ENCODE measurements at places on chromosomes 11 and 22. TPM values are rescaled to one million over a fixed set of nuclear protein-coding genes. Genes with fewer than 3 reads are reported as not detected.

The PANX2 gene
- not detected for total RNA-seq

GRCh38 chr22:50583294-50583861, 729 bp upstream of the CHKB start:
- H3K36me3 ChIP-seq = no peaks in the 10 kb centered on the region
- H3K27ac ChIP-seq = peak overlapping the region; percentile 75
- DNase-seq = no peak
- H3K27me3 ChIP-seq = no peaks in the 10 kb centered on the region
- peak overlapping the region; percentile 95 for H3K4me3 ChIP-seq

GRCh38 chr11:14248580-14248981, 110.4 kb downstream of the RRAS2 start:
- peak overlapping the region; percentile 85 for H3K4me3 ChIP-seq
- H3K27me3 ChIP-seq = no peaks in the 10 kb centered on the region
- no peak for DNase-seq
- no peaks in the 10 kb centered on the region for H3K36me3 ChIP-seq
- H3K4me1 ChIP-seq = peaks cover 25% of the 10 kb centered on the region

DNA sequence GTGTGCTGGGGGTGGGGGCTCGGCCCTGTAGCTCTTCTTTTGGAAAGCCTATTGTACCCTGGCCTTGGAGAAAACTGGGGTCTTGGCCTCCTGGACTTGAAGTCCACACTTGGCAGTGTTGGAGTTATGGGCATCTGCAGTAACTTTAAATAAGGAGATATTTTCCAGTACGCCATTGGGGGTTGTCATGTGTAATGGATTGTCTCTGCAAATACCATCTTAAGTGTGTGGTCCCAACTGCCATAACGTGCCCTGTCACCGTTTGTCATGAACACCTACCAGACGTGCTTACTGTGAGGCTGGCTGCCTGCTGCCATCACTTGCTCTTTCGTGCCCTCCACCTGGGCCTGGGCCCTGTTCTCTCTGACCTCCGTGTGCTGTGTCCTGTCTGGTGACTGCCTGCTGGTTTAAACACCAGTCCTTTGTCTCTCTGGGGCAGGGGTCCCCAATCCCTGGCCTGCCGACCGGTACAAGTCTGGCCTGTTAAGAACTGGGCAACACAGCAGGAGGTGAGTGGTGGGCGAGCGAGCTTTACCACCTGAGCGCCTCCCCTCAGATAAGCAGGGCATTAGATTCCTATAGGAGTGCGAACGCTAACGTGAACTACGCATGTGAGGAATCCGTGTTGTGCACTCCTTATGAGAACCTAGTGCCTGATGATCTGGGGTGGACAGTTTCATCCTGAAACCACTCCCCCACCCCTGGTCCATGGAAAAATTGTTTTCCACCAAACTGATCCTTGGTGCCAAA, 3.6 kb upstream of the ZDHHC8 start:
- H3K27me3 ChIP-seq = no peaks in the 10 kb centered on the region
- peaks cover 5% of the 10 kb centered on the region for H3K4me1 ChIP-seq
- H3K4me3 ChIP-seq = no peak overlapping the region
- no peaks in the 10 kb centered on the region for H3K36me3 ChIP-seq
- DNase-seq = no peak

DNA sequence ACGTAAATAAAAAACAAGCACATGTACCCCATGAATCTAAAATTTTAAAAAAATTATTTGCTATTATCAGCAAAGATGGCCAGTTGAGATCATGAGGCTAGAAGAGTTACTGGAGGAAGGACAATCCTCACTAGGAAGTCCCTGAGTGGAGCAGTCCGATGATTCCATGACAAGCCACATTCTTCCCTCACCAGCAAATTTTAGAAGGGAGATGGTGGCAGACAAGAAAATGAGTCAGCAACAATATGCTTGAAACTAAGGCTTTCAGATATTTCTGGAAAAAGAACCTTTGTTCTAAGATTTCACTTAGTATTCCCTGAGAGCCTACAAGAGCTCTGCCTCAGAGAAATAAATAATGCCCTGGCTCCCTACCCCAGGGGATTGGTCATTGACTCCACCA, 34.9 kb downstream of the P4HA3 start:
- H3K36me3 ChIP-seq = no peaks in the 10 kb centered on the region
- no peak overlapping the region for H3K4me3 ChIP-seq
- DNase-seq = no peak
- peaks cover 60% of the 10 kb centered on the region for H3K27me3 ChIP-seq
- H3K4me1 ChIP-seq = peaks cover 2% of the 10 kb centered on the region
- no peak overlapping the region for H3K27ac ChIP-seq

Measured in T-helper 17 cell (primary cell).